Osteoblast (primary cell): ENCODE measurements at places on chromosomes 6 and 20.
A peak's percentile ranks its signal among the peaks of the same experiment; 100 is the strongest.

DNA sequence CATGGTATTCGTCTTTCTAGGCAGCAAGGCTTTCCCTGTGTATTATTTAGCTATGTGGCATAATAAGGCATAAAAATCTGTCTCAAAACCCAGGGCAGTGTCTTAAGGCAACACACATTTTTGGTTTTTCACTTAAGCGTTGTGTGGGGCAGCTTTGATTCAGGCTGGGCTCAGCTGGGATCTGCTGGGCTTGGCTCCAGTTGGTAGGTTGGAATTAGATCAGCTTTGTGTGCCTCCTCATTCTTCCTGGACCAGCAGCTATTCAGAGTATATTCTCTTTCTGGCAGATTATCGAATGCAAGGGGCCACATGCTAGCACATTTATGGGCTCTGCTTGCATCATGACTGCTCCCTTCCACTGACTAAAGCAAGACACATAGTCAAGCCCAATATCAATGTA lies 487.9 kb downstream of the RFPL4B start:
- H3K4me1 ChIP-seq, result peaks cover 14% of the 10 kb centered on the region
- no peaks in the 10 kb centered on the region for H3K36me3 ChIP-seq
- H3K27me3 ChIP-seq, result no peaks in the 10 kb centered on the region
- DNase-seq, result no peak
- H3K4me3 ChIP-seq, result no peak overlapping the region
- H3K27ac ChIP-seq, result no peak overlapping the region

- H3K27me3 ChIP-seq, result no peaks in the 10 kb centered on the region
- peaks cover 27% of the 10 kb centered on the region for H3K4me1 ChIP-seq
- no peak for DNase-seq
- H3K4me3 ChIP-seq, result no peak overlapping the region
- H3K27ac ChIP-seq, result no peak overlapping the region
- no peaks in the 10 kb centered on the region for H3K36me3 ChIP-seq
Observed at GRCh38 chr20:6707321-6707831, 60.1 kb upstream of the BMP2 start.

- H3K27me3 ChIP-seq, result no peaks in the 10 kb centered on the region
- H3K4me3 ChIP-seq, result no peak overlapping the region
- H3K36me3 ChIP-seq, result no peaks in the 10 kb centered on the region
- peak; percentile 50 for DNase-seq
- no peak overlapping the region for H3K27ac ChIP-seq
Observed at GRCh38 chr6:13281686-13282085, 46.7 kb downstream of the TBC1D7 start.

- H3K27ac ChIP-seq, result peak overlapping the region; percentile 93
- no peaks in the 10 kb centered on the region for H3K27me3 ChIP-seq
- no peak for DNase-seq
- H3K36me3 ChIP-seq, result no peaks in the 10 kb centered on the region
Observed at GRCh38 chr6:26199773-26200764, 112.8 kb downstream of the HFE start.

GRCh38 chr6:92777146-92777740 lies 642.1 kb downstream of the EPHA7 start:
- no peaks in the 10 kb centered on the region for H3K4me1 ChIP-seq
- no peak overlapping the region for H3K27ac ChIP-seq
- no peak for DNase-seq
- H3K27me3 ChIP-seq, result no peaks in the 10 kb centered on the region

- no peak overlapping the region for H3K27ac ChIP-seq
- no peaks in the 10 kb centered on the region for H3K4me1 ChIP-seq
- H3K36me3 ChIP-seq, result no peaks in the 10 kb centered on the region
- peak; percentile 77 for DNase-seq
- H3K27me3 ChIP-seq, result no peaks in the 10 kb centered on the region
Observed at GRCh38 chr6:156557251-156557910, 219.8 kb upstream of the ARID1B start.

DNA sequence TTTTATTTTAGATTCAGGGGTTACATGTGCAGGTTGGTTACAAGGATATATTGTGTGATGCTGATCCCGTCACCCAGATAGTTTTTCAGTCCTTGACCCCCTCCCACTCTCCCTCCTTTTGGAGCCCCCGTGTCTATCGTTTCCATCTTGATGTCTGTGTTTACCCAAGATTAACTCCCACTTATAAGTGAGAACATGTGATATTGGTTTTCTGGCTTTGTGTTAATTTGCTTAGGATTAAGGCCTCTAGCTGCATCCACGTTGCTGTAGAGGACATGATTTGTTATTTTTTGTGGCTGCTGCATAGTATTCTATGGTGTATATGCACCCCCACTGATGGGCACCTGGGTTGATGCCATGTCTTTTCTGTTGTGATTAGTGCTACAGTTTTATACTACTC lies 178.6 kb downstream of the PLCB1 start:
- no peaks in the 10 kb centered on the region for H3K4me1 ChIP-seq
- H3K36me3 ChIP-seq, result no peaks in the 10 kb centered on the region
- no peak for DNase-seq
- no peak overlapping the region for H3K4me3 ChIP-seq
- no peak overlapping the region for H3K27ac ChIP-seq

- no peaks in the 10 kb centered on the region for H3K27me3 ChIP-seq
- no peaks in the 10 kb centered on the region for H3K36me3 ChIP-seq
- H3K4me3 ChIP-seq, result peak overlapping the region; percentile 13
Observed at GRCh38 chr6:9116026-9116425, 680.7 kb upstream of the SLC35B3 start.

- peak within 1 kb of the TSS; percentile 64 for H3K4me3 ChIP-seq
- peaks cover 7% of the 10 kb centered on the region for H3K4me1 ChIP-seq
- no peak within 1 kb of the TSS for H3K27ac ChIP-seq
- peak; percentile 79 for DNase-seq
Observed at GRCh38 chr6:77463308-77463860, at the start of gene HTR1B. Gene HTR1B (minus strand): TSS chr6:77463491. CDS start chr6:77463403, 88 bp downstream.

- H3K27ac ChIP-seq, result no peak overlapping the region
- no peaks in the 10 kb centered on the region for H3K36me3 ChIP-seq
- no peak for DNase-seq
- H3K4me1 ChIP-seq, result no peaks in the 10 kb centered on the region
- H3K4me3 ChIP-seq, result no peak overlapping the region
Observed at GRCh38 chr6:21208796-21209186, 384.8 kb upstream of the SOX4 start.

- peak overlapping the region; percentile 99 for H3K27ac ChIP-seq
- H3K36me3 ChIP-seq, result peaks cover 37% of the 10 kb centered on the region
- DNase-seq, result peak; percentile 87
- H3K4me1 ChIP-seq, result peaks cover 60% of the 10 kb centered on the region
- H3K4me3 ChIP-seq, result no peak overlapping the region
Observed at GRCh38 chr20:17661121-17661744, 20.8 kb downstream of the RRBP1 start.

DNA sequence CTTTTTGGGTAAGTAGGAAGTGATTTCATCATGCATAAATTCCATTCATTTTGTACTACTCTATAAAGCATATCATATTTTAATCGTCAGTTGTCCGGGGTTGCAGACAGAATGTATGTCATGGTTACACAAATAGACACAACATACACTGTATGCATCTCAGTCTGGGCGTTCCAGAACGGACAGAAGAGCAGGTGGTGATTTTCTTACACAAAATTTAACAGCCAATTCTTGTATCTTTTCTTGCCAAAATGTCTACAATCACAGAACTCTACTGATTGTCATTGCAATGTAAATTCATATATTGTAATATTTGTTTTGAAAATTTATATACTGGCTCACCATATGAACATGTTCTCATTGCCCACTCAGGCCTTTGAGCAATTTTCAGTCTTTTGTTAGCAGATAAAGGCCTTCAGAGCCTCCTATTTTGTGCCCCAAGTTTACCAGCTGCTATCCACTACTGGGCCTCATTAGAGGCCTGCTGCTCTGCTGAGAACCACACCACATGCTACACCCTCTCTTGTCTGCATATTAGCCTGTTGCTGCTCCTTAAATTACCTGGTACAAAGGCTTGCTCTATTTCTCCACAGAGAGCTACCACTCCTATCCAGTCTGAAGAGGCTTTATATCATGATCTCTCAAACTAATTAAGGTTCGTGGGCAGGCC lies 61.5 kb downstream of the PRDM13 start:
- no peak for DNase-seq
- no peaks in the 10 kb centered on the region for H3K27me3 ChIP-seq
- H3K4me3 ChIP-seq, result no peak overlapping the region

- no peak overlapping the region for H3K27ac ChIP-seq
- H3K4me3 ChIP-seq, result no peak overlapping the region
- H3K27me3 ChIP-seq, result peaks cover 6% of the 10 kb centered on the region
Observed at GRCh38 chr20:50727792-50728485, 3.4 kb upstream of the PARD6B start.

- no peak overlapping the region for H3K27ac ChIP-seq
- no peaks in the 10 kb centered on the region for H3K4me1 ChIP-seq
- no peaks in the 10 kb centered on the region for H3K36me3 ChIP-seq
- H3K4me3 ChIP-seq, result no peak overlapping the region
Observed at GRCh38 chr6:21504790-21505189, 88.8 kb upstream of the SOX4 start.

DNA sequence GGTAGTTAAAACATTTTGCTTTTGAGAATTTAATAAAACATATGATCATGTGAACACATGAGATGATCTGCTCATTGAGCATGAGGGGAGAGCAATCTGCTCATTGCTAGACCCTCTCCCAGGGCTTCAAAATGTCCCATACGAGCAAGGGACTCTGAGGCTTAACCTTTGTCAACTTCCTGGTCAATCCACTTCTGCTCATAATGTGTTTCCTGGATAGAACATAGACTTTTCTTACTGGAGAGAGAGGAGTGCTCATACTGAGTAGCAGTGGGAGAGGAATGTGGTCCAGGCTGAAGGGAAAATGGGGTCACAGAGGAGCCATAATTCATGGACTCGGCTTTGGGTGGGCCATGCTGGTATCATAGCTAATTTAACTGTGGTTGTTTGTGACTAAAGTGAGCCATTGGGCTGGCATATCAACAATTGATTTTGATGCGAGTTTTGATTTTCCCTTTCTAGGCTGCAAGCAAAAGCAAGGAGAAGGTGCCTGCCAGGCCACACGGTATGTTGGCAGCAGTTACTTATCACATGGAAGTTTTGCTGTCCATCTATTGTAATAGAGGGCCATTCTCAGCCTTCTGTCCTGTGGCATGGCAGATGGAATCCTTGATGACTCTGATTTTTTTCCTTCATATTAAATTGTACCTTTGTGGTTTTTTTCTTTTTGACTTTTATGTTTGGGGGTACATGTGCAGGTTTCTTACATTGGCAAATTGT lies 20.8 kb upstream of the ADGRF4 start:
- no peak overlapping the region for H3K4me3 ChIP-seq
- H3K36me3 ChIP-seq, result no peaks in the 10 kb centered on the region
- no peaks in the 10 kb centered on the region for H3K27me3 ChIP-seq
- H3K4me1 ChIP-seq, result peaks cover 3% of the 10 kb centered on the region
